ENCODE measurements at places on chromosomes 12 and 14.

GRCh38 chr12:1161197-1161596 is 170.2 kb downstream of the ERC1 start:
- no peak for DNase-seq

- no peak for DNase-seq
These were observed 9.8 kb downstream of the FAM222A start for GRCh38 chr12:109723311-109723881.

- no peak for DNase-seq
These were observed 1.3 kb upstream of the ATP5MC2 start for GRCh38 chr12:53677016-53677799.

DNA sequence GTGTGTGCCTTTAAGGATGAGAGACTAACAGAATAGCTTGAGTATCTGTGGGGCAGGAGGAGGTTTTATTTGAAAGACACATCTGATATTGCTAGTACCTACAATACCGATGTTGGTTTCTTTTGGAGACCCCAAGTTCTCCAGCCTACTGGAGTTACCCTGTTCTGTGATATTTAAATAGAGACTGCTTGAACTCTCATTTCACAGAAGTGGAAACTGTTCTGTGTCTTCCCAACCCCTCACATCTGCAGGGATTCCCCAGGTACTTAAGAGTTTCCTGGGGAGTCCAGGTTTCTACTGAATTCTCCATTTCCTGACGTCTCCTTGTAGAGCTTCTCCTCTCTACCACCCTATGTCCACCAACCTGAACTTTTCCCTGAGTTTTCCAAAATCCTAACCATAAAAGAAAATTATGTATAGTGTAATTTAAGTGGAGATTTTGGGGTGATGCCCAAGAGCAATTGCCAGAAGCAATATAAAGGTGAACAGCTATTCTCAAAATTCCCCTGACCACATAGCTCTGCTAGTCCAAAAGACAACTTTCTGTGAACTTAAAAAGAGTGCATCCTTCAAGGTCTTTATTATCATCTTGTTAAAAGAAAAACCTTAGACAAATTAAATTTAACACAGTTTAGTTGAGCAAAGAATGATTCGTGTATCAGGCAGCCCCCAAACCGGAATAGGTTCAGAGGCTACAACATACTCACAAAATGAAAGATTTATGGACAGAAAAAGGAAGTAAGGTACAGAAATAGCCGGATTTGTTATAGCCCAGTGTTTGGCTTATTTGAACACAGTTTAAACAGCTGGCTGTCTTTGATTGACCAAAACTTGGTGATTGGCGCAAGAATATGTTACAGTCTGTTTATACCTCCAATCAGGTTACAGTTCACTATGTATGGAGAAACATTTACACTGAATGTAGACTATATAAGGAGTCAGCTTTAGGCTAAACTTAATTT is 373.4 kb downstream of the NUAK1 start:
- DNase-seq: no peak

GRCh38 chr12:40903040-40903439 is 210.8 kb downstream of the CNTN1 start:
- DNase-seq: no peak

- no peak for DNase-seq
These were observed 295.9 kb downstream of the FOXG1 start for GRCh38 chr14:29062466-29062865.

DNA sequence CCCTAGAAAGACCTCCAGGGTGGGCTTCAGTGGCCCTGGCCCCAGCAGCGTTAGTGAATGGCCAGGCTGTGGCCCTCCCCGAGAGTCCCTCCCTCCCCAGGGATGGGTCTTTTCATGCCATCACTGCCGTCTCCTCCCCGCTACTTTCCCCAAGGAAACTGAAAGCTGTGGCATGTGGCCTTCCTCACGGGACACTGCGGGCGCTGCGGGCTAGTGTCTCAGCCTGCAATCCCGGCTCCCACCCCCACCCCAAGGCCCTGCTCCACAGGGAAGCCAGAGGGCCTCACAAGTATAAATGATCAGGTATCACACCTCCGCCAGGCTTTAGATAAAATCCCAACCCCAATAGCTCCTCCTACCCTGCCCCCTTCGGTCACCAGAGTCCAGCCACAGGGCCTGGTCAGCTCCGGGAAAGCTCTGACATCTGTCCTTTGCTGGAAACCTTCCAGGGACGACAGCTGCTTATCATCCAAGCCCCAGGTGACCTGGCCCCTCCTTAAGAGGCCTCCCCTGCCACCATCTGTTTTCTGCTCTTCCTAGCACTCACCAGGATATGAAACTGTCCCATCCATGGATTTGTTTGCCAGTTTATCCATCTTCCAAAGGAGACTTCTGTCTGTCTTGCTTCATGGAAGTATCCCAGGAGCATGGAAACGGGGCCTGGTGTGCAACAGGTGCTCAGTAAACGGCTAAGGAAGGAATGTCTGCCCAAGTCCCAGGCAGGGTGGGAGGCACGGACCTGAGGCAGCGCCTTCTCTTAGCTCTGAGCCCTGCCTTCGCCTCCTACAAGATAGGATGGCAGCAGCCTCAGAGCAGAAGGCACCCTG is 31.6 kb downstream of the CCDC85C start:
- DNase-seq: no peak

- no peak for DNase-seq
These were observed 31.1 kb downstream of the SSH1 start for GRCh38 chr12:108826101-108826806.

DNA sequence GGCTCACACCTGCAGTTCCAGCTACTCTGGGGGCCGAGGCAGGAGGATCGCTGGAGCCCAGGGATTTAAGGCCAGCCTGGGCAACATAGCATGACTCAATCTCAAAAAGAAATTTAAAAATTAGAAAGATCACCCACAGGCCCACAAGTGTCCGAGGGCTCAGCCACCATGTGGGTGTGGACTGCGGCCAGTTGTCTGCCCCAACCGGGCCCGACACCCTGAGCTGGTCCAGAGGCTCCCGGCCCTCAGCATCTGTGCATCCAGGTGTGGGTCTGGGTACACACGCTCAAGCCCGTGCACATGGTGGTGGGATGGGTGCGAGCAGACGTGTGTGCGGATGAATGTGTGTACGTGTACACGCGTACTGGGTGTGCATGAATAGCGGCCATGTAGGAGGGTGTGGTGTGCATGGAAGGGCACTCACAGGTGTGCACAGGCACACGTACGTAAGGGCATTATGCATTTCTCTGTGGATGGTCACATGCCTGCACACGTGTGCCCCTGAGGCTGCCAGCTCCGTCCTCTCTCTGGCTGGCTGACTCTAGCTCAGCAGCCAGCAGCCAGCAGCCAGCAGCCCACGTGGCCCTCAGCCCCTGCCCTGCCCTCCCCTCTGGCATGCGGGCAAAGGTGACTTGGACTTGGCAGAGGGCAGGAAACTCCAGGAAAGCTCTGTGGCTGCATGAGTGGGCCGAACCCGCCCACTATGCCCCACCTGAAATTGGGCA is 23.3 kb upstream of the NUDT14 start:
- no peak for DNase-seq

- peak; percentile 26 for DNase-seq
These were observed 544 bp downstream of the ABCD4 start for GRCh38 chr14:74302152-74302628.

GRCh38 chr12:77600468-77600843 is 230.2 kb upstream of the NAV3 start:
- DNase-seq: no peak

GRCh38 chr12:52316701-52317100 is 4.5 kb downstream of the KRT83 start:
- no peak for DNase-seq

DNA sequence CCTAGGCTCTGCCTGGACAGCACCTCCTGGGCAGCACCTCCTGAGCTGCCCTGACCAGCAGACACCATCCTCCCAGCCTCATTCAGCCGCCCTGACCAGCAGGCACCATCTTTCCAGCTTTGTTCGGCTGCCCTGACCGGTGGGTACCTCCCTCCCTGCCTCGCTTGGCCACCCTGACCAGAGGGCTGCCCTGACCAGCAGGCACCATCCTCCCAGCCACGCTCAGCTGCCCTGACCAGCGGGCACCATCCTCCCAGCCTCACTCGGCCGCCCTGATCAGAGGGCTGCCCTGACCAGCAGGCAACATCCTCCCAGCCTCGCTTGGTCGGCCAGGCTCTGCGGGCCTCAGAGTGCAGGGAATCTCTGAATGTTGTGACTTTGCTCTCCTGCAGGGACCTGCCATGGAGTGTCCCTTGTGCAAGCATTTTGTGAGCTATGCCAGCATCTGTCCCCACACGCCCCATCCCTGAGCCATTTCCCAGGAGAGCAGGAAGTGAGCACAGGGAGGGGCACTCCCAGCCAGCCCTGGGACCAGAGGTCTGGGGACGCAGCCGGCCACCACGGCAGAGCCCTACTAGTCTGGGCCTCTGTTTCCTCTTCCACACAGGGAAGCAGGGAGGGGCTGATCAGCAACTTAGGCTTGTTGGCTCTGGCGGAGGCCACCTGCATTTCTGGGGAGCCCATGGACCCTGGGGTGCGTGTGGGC is 265.5 kb downstream of the SEC23A start:
- DNase-seq: no peak

- no peak for DNase-seq
These were observed 74.2 kb downstream of the NOC4L start for GRCh38 chr12:132218527-132218875.

GRCh38 chr12:52247622-52248540 is 14.8 kb downstream of the KRT7 start:
- DNase-seq: no peak

DNA sequence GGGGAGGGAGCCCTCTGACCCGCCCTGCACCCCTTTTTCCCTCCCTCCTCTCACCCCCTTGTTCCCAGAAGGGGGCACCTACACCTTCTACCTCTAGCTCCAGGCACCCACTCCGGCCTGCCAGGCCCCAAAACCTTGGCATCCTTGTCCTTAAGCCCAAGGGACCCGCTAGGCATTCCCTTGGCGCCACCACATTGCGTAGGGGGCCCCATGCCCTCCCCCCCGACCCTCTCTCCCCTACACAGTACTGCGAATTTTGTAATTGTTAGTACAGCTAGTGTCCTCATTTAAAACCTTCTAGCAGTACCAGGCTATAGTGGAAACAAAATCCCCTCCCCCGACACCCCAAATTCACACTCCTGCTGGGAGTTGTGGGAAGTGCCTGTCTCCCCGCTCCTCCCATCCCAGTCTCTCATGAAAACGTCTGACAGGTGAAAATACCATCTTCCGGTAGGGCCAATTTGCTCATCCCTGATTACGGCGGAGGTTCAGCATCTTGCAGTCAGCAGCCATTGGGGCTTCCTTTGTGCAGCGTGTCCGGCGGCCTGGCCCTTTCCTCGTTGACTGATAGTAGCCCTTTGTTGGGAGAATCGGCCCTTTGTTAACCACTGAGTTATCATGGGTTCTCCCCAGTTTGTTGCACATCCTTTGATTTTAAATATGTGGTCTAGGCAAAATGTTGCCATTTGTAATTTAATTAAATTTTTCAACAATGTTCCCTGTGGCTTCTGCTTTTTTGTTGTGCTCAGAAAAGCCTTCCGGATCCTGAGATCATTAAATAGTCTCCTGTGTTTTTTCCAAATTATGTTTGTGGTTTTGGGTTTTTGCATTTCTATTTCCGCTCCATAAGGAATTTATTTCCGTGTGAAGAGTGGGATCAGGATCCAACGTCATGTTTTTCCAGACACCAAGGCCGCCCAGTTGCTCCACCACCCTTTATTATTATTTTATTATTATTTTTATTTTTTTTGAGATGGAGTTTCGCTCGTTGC is 7.9 kb upstream of the CEP170B start:
- no peak for DNase-seq

GRCh38 chr14:51521764-51522163 is 129.9 kb upstream of the FRMD6 start:
- DNase-seq: no peak

DNA sequence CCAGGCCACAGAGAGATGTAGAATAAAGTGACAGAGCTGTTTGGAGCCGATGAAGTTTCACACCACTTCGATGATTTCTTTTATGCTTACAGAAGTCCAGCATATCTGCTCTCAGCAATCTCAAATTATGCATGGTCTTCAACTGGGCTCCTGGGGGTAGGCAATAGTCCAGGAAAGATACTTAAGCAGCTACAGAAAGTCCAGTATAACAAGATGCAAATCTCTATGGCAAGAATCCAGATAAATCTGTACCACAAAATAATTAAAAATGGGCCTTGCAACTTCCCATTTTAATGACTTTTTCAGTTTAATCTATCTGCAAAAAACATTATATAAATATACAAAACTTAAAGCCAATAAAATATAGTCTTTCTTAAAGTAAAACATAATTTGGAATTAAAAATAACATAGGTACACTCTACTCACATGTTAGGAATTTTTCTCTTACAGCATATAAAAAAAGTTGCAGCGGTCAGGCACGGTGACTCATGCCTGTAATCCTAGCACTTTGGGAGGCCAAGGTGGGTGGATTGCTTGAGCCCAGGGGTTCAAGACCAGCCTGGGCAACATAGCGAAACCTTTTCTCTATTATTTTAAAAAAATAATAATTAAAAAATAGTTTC is 20.5 kb upstream of the RAD51AP1 start:
- DNase-seq: no peak

DNA sequence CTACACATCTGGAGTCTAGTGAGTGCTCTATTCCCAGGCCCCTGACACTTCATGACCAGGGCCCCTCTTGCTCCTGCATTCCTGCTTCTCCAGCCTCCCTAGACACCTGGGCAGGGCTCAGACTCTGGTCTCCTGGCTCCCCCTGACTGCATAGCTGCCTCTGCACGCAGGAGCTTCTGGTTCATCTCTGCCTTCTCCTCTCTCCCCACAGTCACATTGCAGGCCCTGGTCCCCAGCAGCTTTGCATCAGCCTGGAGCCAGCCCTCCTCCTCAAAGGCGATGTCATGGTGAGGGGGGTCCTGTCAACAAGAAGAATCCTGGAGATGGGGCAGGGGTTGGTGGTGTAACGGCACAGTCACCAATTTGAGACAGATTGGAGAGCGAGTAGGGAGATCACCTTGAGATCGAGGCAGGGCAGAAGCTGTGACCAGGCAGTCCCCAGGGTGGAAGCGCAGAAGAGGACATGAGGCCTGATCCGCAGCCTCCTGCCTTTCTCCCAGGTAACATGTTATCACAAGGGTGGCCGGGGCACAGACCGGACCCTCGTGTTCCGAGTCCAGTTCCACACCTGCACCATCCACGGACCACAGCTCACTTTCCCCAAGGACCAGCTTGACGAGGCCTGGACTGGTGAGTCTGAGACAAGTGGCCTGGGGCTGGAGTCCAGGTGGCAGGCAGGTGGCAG is 8.1 kb downstream of the TNS2 start:
- DNase-seq: no peak

DNA sequence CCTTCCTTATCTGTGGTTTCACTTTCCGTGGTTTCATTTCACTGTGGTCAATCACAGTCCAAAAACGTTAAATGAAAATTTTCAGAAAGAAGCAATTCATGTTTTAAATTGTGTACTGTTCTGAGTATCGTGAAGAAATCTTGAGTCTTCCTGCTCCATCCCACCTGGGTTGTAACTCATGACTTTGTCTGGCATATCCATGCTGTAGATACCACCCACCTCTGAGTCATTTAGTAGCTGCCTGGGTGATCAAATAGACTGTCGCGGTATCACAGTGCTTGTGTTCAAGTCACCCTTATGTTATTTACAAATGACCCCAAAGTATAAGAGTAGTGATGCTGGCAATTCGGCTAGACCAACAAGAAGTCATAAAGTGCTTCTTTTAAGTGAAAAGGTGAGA is 521.2 kb downstream of the AACS start:
- DNase-seq: no peak

Data from CD4-positive, alpha-beta T cell treated with Interleukin-17A for 4 hours (primary cell).